Cardiac fibroblast (primary cell): ENCODE measurements at places on chromosomes 11 and 22.

DNA sequence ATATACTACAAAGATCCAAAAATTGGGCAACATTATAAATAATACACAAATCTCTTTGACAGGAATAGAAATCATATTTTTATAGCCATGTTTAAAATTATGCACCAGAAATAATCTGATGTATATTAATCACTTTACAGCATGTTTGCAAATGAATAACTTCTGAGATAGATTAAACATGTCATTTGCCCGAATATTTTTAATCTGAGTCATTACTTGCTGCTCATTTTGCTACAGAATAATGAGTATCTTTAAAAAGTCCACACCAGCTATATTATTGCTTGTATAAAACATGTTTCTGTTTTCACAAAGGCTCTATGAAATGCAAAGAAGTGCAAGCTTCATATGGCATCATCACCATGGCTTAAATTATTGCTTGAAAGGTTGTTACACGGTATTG, 336.8 kb downstream of the GUCY1A2 start:
- no peak for DNase-seq

GRCh38 chr22:32204040-32204855, 625 bp downstream of the RFPL2 start:
- no peak for DNase-seq

DNA sequence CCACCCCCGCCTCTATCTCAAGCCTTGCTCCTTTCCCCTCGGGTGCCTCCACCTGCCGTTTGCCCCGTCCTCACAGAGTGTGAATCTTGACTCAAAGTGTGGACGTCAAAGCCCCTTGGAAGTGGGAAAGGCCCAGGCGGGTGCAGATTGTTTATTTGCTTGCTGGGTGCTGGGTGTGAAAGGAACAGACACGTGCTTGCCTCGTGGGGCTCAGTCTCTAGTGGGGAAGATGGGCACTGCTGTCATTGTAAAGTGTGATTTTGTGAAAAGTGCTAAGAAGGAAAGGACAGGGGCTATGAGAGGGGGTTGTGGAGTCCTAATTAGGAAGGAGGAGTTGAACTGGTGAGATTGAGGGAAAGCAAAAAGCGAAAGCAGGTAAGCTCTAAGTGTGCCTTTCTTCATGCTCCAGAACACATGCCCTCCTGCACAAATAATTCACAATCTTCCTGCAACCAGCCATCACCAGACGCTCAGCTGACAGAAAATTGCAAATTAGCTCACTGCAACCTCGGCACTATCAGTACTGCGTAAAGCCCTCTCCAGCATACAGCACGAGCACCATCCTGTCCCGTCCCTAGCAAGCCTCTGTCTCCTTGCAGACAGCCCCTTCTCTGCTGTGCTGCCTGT, 9.7 kb upstream of the GCAT start:
- DNase-seq: no peak

- DNase-seq: no peak
Observed at GRCh38 chr11:124817036-124817435, 16.8 kb upstream of the MSANTD2 start.

DNA sequence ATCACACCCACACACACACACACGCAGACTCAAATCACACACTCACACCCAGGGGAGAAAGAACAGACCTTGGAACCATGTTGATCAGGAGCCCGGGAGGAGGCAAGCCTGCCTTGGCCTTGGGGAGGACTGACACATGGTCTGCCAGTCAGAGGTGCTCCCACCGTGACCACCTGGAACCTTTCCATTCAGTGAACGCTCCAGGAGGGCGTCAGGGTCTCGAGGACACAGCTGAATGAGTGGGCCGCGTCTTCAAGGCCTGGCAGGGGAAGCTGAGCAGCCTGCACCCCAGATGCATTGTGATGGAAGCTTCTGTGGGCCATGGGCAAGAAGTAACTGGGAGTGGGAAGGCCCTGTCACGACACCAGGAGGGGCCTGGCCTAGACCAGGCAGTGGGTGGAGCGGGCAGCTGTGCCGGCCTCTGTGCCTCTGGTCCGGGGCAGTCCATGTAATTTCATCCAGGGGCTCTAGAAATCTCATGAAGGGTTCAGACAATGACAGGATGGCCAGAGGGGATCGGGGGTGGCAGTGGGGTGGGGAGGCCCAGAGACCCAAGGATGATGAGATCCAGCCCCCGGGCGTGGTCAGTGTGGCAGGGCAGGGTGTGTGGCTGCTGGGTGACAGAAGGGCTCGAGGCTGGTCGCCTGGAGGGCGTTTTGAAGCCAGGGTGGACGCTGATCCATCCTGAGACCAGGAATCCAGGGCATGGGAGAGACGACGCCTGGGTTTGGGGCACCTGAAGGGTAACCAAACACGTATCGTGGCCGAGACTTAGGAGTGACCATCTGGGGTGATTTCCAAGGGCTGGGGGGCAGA, 53.7 kb downstream of the IGF2 start:
- no peak for DNase-seq

GRCh38 chr11:129447654-129448239, 72.1 kb downstream of the BARX2 start:
- no peak for DNase-seq

DNA sequence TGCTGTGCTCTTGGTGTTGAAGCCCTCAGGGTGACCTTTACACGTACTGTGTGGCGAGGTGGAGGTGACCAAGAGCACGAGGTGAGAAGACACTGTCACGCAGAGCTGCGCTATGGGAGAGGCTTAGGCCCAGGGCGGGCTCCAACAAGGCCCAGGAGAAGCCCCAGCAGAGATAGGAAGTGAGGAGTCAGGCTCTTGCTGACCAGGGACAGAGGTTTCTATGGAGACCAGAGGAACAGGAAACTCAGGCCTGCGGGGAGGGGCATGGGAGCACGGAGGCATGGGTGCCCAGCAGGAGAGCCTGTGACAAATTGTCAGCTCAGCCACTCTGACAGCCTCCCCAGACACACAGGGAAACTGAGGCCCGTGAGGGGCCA, 15.8 kb downstream of the DGKZ start:
- peak; percentile 84 for DNase-seq

GRCh38 chr11:128518493-128519207, 68.7 kb downstream of the ETS1 start:
- peak; percentile 63 for DNase-seq

GRCh38 chr11:102361086-102362031, 14.3 kb downstream of the BIRC2 start:
- DNase-seq: no peak

GRCh38 chr11:74521666-74522252, 28.2 kb upstream of the LIPT2 start:
- DNase-seq: no peak

- no peak for DNase-seq
Observed at GRCh38 chr11:65420506-65420905, 2.1 kb upstream of the NEAT1 start.

- no peak for DNase-seq
Observed at GRCh38 chr11:46332568-46333393, 14.5 kb upstream of the DGKZ start.

- DNase-seq: peak; percentile 51
Observed at GRCh38 chr11:128235426-128235825, 351.9 kb downstream of the ETS1 start.

- DNase-seq: no peak
Observed at GRCh38 chr22:46394622-46395021, 59.1 kb downstream of the TRMU start.

GRCh38 chr11:67099831-67100324, 19.2 kb upstream of the KDM2A start:
- no peak for DNase-seq

GRCh38 chr11:20027556-20028013, 132.7 kb downstream of the DBX1 start:
- DNase-seq: no peak

DNA sequence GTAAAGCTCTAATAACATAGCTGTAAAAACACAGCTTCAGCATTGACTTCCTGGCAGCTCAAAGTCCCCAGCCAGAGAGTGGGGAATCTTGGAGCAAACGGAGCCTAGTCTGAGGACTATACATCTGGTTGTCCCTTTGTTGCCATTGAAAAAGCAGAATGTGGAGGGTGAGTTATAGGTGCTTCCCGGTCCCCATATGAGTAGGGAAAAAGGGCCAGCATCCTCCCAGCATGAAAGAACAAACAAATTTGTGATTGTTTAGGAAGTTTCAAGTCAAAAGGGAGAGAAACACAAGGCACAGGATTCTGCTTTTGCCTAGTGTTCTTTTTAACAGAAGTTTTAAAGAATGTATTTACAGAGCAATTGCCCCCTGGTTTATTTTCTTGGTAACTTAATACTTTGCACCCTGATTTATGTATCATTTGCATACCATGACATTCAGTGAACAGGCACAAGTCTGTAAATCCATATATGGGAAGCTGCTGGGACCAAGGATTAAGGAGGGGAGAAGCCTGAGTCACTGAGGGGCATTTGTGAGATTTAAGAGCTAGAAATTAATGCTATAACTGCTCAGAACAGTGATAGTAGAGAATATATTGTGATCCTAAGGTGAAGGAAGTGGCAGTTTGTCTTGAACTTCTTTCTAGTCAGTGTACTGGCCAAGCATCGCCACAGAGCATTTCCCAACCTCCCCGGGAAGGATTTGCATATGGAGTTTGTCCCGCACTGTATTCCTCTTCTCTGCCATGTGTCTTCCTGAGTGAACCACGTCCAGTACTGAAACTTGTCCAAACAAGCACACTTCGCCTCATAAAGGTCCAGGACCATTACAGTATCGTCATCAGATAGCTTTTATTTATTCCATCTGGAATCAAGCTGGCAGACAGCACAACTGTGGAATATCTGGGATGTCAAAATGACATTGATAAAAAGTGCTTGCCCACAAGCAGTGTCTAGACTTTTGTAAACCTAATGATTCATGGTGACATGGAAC, 103.0 kb downstream of the DBX1 start:
- DNase-seq: no peak

DNA sequence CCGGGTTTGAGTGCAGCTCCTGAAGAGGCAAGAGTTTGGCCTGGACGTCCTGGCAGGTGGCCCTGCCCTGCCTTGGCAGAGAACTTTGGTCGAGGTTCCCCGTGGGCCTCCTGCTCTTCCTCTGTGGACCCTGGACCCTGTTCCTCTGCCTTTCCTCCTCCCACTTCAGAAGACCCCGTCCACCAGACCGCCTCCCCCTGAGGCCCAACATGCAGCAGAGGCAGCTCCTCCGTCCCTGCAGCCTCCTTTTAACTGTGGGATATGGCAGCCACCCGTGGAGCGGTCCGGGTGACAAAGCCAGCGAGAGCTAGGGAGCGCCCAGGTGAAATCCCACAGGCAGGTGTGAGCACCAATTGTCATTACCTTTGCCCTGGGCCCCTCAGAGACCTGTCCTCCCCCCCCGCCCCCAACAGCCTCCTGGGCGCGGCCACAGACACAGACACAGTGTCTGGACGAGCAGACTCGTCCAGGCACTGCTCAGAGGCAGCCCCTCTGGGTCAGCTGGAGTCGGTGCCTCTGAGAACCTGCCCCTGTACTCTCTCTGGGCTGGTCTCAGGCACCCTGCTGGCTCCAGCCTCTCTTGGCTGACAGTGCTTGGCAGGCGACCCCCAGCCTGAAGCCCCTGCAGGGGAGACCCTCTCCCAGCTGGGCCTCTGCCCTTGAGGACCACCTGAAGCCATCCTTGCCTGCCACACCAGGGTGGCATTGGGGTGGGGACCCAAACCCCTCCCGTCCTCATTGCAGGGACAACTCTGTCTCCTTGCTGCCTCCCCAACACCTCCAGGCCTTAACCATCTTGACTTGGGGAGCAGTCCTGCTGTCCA, 4.1 kb upstream of the PTDSS2 start:
- no peak for DNase-seq

DNA sequence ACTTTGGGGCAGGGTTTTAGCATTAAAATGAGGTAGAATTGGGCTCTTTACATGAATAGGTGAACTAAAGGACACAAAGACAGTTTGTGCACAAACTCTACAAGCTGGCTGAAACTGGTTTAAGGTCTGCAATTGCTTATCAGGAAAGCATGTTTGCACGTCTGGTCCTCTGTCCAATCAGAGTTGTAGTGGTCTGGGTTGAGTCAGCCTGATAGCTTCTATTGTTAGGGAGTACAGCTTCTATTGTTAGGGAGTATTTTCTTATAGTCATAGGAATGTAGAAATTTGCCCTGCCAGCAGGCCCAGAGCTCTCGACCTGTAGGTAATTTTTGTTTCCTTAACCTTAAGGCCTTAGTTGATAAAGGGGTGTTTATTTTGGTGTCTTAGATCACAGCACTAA, 1422.4 kb downstream of the LRRC4C start:
- DNase-seq: no peak

DNA sequence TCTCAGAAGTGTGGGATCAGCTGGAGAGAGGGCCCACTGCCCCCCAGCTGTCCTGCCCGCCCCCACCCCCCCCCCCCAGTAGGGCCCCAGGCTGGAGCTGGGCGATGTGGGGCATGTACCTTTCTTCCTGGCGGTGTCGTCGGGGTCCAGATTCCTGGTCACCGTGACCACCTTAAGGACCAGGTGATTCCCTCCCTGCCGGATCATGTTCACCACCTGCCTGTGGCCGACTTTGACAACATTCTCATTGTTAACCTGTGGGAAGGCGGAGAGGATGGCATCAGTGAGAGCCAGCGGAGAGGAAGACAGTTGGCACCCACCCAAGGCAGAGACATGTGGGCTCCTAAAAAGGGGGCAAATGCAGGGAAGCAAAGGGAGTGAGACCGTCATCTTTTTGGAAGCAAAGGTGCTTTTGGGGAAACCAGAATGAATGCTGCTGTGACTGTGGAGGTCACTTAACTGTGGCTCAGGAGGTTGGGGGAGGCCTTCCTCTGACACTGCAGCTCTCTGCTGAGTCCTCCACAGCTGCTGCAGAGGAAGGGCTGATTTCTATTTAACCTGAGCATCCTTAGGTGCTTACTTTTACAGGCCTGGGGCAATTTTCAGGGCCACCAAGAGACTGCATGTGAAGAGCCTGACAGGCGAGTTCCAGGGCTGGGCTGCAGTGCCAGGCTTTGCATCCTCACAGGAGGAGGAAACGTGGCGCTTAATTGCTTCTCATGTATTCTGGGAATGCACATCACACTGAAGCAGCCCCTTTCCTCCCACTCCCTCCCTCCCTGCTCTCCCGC, 104.5 kb downstream of the CTTN start:
- no peak for DNase-seq

- no peak for DNase-seq
Observed at GRCh38 chr22:32674925-32675825, 126.3 kb upstream of the TIMP3 start.

GRCh38 chr11:61556621-61557020, 24.3 kb downstream of the SYT7 start:
- no peak for DNase-seq

DNA sequence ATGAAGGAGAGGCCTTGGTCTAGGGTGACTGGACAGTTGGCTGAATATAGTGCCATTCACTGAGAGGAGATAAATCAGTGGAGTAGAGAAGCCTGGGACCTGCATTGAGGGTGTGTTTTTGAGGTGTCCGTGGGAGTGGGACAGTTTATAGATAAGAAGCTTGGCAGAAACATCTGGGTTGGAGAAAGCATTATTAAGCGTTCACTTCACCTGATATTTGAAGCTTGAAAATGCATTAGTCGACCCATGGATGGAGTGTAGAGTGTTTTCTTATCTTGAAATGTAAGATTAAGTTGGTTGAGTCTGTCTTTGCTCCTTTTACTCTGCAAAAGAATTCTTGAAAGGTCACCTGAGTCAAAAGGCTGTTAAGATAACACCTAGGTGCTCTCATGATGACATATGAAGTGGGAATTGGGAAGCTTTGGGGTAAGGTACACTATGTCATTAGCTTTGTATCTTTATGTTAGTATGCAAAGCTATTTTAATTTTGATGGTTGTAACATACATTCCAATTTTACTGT, 160.7 kb downstream of the ARHGAP42 start:
- no peak for DNase-seq
